ENCODE measurements at places on chromosomes 4 and X.

DNA sequence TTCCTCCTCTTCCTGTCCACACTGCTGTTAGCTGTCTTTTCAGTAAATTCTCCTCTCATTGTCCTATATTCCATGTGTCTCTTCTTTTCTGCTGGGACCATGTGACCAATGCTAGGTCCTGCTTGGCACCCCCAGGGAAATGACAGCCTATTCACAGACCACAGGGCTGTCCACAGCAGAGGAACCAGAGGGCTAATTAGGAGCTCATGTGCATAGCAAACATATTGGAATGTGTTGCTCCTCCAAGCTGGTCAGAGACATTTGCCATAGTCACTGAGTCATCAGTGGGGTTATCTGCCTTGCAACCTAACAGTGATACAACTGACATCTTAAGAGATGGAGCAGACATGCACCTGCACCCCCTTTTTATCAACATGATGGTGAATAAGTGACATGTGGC is 67.9 kb upstream of the PUDP start:
- no peak for DNase-seq

GRCh38 chr4:162707962-162708361 is 458.7 kb downstream of the NAF1 start:
- DNase-seq, result no peak

DNA sequence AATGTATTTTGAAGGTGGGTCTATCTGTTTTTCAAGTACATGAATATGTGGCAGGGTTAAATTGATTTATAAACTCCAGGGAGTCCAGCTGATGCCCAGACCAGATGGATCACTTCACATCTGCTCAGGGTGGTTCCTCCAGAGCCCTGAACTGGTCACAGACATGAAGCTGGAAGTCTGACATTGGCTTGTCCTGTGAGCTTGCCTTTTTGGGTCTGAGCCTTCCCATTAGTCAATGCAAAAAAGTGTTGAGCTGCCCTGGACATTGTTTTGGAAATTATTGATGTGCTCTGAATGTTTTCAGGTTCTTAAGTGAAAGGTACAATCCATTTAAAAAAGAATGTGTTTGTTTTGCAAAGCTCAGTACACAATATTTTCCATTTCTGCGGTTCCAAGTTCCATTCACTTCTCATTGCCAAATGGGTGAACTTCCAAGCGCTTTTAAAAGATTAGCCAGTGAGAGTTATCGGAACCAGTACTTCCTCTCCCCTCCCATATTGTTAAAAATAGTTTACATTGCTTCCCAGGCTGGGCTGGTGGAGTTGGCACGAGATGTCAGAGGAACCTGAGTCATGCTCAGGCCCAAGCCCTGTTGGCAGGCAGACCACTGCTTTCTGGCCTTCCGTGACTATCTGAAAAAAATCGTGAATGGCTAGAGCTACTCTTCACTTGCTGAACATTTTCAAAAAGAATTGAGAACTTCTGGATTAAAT is 52.1 kb downstream of the PDGFRA start:
- peak; percentile 73 for DNase-seq

DNA sequence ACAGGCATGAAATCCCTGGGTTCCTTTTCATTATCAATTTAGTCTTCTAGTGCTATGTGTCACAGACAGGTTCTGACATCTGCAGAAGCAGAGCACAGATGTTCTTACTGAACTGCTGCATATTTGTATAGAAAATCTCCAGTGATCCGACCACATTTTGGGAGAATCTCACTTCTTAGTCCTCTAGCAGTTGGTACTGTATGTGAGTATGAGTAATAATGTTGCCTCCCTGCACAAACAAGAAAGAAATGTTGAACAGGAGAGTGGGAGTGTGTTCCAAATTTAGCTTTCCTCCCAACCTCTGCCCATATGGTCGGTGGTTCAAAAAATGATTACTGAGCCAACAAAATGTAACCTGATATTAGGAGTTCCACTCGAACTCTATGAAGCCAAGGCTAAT is 165.3 kb upstream of the GPC4 start:
- no peak for DNase-seq

- DNase-seq, result no peak
Measured at GRCh38 chrX:135393051-135393450, 28.7 kb upstream of the SMIM10L2A start.

DNA sequence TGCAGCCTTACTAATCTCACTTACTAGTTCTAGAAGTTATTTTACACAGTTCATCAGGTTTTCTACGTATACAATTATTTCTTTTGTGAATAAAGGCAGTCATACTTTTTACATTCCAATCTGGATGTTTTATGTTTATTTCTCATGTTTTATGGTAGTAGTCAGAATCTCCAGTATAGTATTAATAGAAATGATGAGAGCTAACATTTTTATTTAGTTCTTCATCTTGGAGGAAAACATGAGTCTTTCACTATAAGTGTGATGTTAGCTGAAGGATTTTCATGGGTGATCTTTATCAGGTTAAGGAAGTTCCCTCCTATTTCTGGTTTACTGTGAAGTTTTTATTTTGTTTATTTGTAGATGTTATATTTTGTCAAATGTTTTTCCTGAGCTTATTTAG is 256.1 kb upstream of the GIMD1 start:
- no peak for DNase-seq

GRCh38 chrX:42422961-42423360 is 355.0 kb downstream of the PPP1R2C start:
- no peak for DNase-seq

DNA sequence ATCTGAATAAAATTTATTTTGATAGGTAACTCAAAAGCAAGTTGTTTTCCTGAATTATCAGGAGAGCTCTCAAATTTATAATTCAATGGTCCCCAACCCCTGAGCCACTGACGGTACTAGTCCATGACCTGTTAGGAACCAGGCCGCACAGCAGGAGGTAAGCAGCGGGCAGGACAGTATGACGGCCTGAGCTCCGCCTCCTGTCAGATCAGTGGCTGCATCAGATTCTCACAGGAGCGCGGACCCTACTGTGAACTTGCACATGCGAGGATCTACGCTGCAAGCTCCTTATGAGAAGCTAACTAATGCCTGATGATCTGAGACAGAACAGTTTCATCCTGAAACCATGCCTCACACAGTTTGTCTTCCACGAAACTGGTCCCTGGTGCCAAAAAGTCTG is 37.9 kb upstream of the SEC24B start:
- DNase-seq, result no peak

DNA sequence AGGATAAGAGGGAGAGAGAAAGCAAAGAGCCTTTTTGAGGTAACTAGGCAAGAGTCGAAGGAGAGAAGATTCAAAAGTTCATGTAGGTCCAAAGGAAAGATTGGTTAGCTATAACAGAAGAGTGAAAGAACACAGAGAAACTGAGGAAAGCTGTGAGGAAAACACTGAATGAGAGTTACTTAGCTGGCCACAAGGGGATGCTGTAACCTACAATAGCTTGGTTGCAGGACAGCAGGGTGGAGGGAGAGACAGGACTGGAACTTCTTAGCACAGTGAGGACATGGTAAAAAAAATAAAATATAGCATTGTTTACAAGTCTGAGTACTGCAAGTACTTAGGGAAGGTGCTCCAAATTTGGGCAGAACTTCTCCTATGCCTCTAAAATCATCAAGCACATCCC is 48.3 kb downstream of the RAI2 start:
- DNase-seq, result no peak

DNA sequence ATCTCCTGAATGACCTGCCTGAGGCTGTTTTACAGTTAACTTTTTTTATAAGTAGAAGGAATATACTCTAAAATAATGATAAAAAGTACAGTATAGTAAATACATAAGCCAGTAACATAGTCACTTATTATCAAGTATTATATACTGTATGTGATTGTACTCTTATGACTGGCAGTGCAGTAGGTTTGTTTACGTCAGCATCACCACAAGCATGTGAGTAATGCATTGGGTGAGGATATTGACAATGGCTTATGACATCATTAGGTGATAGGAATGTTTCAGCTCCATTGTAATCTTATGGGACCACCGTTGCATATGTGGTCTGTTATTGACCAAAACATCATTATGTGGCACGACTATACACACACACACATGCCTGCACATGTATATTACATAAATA is 20.5 kb downstream of the NUDT9 start:
- no peak for DNase-seq

- no peak for DNase-seq
Measured at GRCh38 chr4:85522277-85522676, 47.3 kb downstream of the ARHGAP24 start.

DNA sequence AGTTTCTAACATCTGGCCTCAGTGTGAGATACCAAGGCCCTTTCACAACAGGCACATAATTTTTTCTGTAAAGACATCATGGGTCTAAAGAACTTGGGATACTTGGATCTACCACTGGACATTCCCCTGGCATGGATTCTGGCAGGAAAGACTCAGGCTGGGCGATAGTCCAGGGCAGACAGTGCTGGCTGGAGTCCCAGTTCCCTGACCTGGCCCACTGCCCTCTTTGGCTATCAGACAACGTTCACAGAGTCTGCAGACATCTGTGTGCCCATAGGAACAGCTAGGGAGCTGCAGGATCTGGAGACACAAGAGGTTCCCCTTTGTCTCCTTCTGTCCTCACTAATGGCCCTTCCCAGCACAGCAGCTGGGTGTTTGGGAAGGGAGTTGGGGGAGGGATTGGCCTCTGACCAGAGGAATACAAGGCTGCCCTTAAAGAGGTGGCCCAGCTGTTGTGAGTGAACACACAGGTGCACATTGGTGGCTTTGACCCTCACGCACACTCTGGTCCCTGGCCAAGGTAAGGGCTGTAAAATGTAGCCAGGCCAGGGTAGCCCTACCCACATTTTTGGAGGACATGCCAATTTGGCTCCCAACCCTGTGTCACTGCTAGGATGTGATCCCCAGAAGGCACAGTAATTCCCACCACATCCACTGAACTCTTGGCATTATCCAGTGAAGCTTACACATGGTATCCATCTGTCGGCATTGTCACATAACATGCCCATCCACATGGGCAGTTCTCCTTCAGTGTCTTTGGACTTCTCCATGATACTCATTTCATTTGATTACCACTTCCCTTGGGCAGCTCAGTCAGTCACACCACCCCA is 72.3 kb downstream of the SOX3 start:
- peak; percentile 53 for DNase-seq

GRCh38 chr4:16297003-16297402 is 70.7 kb upstream of the TAPT1 start:
- no peak for DNase-seq

- no peak for DNase-seq
Measured at GRCh38 chrX:144730471-144730870, 516.8 kb upstream of the SPANXN1 start.

- no peak for DNase-seq
Measured at GRCh38 chr4:55385201-55385649, 10.5 kb upstream of the TMEM165 start.

- peak; percentile 36 for DNase-seq
Measured at GRCh38 chr4:74258963-74259362, 49.3 kb upstream of the EPGN start.

- DNase-seq, result no peak
Measured at GRCh38 chrX:122863067-122863466, 321.0 kb upstream of the GRIA3 start.

DNA sequence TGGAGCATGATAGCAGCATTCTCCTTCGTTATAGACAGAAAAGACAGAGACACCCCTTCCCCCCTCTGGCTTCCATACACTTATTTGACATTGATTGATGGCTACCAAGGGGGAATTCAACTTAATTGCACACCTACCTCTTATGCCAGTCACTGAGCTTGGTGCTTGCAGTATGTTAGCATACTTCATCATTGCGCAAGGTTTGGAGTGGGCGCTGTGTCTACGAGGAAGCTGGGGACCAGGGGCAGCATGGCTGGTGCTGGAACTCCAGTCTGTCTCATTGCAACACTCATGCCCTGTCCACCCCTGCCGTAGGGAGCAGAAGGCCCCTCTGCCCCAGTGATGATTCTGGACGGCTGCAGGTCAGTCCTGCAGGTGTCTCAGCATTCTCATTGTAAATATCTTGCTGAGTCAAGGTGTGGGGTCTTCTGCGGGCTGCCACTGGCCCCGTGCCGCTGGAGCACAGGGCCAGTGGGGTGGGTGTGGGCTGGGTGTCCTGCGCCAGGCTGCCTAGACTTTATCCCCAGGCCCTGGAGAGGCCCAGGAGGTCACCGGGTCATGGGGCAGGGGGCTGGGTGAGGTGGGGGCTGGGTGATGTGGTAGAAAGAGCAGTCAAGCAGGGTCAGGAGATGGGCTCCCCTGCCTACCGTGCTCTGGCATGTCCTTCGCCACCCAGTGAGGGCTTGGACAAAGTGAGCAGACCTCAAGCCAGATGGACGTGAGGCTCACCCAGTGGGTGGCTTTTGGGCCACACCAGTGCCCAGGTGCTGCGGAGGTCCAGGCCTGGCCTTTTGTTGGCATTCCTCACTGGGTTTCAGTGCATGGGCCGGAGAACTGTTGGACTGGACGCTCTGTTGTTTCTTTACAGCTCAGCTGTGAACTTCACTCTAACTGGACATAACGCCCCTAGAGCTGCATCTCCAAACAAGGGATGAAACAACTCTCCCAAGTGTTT is 85.5 kb downstream of the PSAPL1 start:
- DNase-seq, result no peak

- no peak for DNase-seq
Measured at GRCh38 chrX:83630662-83631061, 122.6 kb downstream of the POU3F4 start.

DNA sequence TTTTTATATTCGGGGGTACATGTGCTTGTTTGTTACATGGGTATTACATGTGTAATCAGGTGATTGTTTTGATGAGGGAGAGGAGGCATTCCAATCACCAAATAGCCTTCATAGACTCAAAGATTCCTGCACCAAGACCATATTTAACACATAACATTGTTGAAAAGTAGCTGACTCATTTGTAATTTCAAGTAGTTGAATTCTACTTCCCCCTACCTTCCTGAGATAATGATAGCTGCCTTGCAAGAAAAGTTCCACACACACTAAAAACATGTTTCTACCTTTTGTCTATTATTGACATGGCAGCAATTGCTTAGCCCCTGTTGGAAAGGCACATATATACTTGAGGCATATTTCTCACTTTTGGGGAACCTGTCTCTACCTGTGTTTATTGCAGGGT is 16.1 kb downstream of the PGAM4 start:
- no peak for DNase-seq

DNA sequence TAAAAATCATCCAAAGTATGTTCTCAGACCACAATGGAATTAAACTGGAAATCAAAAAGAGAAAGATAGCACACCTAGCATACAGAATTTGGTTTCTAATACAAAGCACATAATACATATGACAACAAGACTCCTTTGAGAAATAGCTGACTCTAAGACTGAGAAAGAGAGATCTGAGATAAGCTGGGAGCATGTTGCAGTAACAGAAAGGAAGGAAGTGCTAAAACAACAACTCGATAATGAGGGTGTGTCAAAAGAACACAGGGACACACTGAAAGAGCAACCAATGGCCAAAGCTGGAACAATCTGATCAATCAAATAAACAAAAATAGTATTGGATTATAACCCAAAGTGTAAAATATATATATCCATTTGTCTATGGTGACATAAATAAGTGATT is 586.6 kb downstream of the C4orf33 start:
- DNase-seq, result no peak

All from thyroid gland (tissue), 4 donors.